CD4-positive, CD25-positive, alpha-beta regulatory T cell (primary cell): ENCODE measurements at places on chromosomes 6 and 20. TPM values are rescaled to one million over a fixed set of nuclear protein-coding genes. Genes with fewer than 3 reads are reported as not detected.

- DNase-seq: no peak
Observed at GRCh38 chr6:168396561-168396960, 44.4 kb upstream of the SMOC2 start.

DNA sequence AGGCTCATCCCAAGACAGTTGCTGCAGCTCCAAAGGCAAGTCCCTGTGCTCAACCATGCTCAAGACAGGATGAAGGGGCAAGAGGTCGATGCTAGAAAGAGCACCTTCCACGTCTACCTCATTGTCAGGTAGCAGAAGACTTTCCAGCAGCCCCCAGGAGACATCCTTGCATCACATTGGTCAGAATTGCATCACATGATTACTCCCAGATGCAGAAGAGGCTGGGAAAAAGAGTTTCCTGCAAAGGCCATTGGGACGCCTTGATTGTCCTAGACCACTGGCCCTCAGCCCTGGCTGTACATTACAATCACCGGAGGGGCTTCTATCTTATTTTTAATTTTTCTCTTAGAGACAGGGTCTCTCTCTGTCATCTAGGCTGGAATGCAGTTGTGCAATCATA lies 17.3 kb upstream of the ZNF334 start:
- H3K27ac ChIP-seq: no peak overlapping the region
- H3K4me3 ChIP-seq: no peak overlapping the region
- no peak for DNase-seq
- no peaks in the 10 kb centered on the region for H3K4me1 ChIP-seq
- peaks cover 5% of the 10 kb centered on the region for H3K27me3 ChIP-seq

GRCh38 chr20:60361761-60362395 lies 403.7 kb downstream of the CDH26 start:
- no peak overlapping the region for H3K4me3 ChIP-seq
- no peak for DNase-seq
- no peaks in the 10 kb centered on the region for H3K27me3 ChIP-seq
- no peak overlapping the region for H3K27ac ChIP-seq

TFAP2A gene
- total RNA-seq: not detected

DNA sequence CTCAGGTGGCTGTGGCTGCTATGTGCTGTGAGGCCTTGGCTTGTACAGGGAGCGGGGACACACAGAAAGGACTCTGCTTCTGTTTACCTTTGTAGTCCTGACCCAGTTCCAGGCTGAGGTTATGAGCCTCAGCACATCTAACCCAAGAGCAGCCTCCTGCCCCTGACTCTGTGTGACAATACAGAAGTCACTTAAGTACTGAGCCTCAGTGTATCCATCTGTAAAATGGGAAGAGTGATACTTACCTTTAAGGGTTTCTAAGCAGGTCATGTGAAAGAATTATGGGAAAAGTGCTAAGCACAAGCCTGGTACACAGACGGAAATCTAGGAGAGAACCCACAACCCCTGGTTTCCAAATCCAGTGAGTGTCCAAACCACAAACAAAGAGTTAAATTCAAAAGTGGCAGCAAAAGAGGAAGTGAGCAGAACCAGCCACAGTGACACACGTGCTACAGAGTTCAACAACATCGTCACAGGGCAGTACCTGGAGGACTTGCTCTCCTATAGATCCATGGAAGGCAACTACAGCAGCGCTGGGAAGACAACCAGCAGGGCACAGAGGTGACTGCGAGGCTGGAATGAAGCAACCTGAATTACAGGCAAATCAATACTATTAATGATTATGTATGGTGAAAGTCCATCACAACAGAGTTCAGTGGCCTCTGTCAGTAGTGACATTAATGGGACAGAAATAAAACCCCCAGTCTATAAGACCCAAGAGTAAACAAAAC lies 12.5 kb downstream of the TRIM26 start:
- peaks cover 67% of the 10 kb centered on the region for H3K36me3 ChIP-seq
- H3K27ac ChIP-seq: no peak overlapping the region
- H3K4me3 ChIP-seq: no peak overlapping the region
- peaks cover 6% of the 10 kb centered on the region for H3K4me1 ChIP-seq
- no peak for DNase-seq

RPP40 gene
- total RNA-seq: 1.6 TPM

GRM1 gene
- total RNA-seq: not detected

DNA sequence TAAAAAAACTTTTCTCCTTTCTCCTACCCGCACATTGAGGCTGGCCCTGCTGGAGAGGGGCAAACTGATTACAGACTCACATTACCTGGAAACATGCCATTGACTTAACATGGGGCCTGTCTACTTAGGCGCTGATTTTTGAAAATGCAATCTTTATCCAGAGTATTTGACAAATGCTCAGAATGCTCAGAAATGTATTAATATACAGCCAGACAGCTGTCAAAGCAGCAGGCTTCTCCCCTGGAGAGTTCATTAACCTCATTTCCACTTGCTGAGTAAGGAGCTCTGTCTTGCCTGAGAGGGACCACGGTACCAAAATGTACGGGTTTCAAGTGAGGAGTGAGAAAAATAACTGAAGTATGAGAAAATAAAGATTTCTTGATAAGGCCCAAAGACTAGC lies 95.7 kb downstream of the PAX1 start:
- no peaks in the 10 kb centered on the region for H3K36me3 ChIP-seq
- H3K4me1 ChIP-seq: no peaks in the 10 kb centered on the region
- no peak overlapping the region for H3K27ac ChIP-seq
- DNase-seq: no peak
- H3K4me3 ChIP-seq: no peak overlapping the region
- no peaks in the 10 kb centered on the region for H3K27me3 ChIP-seq

C20orf144 gene
- not detected for total RNA-seq

RNASET2 gene
- 213 TPM for total RNA-seq

- H3K27ac ChIP-seq: no peak overlapping the region
- DNase-seq: no peak
- no peaks in the 10 kb centered on the region for H3K4me1 ChIP-seq
- no peaks in the 10 kb centered on the region for H3K27me3 ChIP-seq
- H3K36me3 ChIP-seq: peaks cover 60% of the 10 kb centered on the region
Observed at GRCh38 chr20:48957533-48957932, 36.0 kb downstream of the ARFGEF2 start.

GRCh38 chr6:90610751-90611542 lies 24.1 kb upstream of the MAP3K7 start:
- peaks cover 16% of the 10 kb centered on the region for H3K4me1 ChIP-seq
- no peak for DNase-seq
- no peak overlapping the region for H3K27ac ChIP-seq
- peaks cover 44% of the 10 kb centered on the region for H3K27me3 ChIP-seq

DNA sequence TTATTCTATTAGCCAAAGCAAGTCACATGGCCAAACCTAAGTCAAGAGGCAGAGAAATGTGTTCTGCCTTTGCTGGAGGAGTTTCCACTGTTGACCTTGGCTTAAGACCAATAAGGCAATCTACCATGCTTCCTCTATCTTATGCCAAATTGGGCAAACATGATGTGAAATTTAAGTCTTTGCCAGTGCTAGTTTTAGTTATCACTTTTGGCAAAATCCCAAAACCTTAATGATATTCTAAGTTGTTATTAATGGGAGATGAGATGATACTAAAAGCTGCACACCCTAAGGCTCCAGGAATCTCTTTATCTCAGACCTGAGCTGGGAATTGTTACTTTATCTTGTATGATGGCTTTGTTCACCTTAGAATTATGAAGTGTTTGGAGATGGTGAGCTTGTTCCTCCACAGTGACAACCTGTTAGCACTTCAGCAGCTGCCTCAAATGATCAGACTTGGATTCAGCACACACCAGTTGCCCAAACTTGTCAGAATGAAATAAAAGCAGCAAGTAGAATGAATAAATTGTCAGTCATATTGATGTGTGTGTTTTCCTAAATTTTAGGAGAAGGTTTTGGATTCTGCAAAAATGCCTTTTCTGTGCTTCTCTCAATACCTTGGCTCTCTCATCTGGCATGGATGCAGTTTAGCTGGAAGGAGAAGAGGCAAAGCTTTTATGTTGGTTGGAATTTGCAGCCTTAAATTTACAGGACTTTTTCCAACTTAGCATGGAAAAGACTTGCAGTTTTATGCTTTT lies 49.3 kb downstream of the RIN2 start:
- no peak for DNase-seq
- H3K36me3 ChIP-seq: no peaks in the 10 kb centered on the region
- H3K4me1 ChIP-seq: no peaks in the 10 kb centered on the region

DNA sequence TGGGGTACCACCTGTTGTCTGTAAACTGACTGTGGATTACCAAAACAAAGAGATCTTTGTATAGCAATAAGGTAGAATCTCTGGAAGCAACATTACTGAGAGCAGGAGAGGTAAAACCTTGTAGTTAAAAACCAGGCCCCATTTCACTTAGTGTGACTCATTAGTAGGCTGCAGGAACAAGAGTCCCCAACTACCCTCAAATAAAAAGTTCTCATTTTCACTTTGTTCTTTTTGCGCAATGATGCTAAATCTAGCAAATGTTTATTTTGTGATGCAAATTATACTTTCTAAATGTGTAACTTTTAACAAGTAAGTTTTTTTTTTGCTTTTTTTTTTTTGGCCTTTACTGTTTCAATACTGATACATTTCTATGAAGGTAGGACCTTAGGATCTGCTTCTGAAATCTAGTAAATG lies 67.1 kb downstream of the ESF1 start:
- peak; percentile 9 for DNase-seq
- H3K4me1 ChIP-seq: no peaks in the 10 kb centered on the region
- peaks cover 48% of the 10 kb centered on the region for H3K36me3 ChIP-seq
- H3K27ac ChIP-seq: no peak overlapping the region
- no peak overlapping the region for H3K4me3 ChIP-seq

SOBP gene
- not detected for total RNA-seq

- DNase-seq: no peak
- H3K27ac ChIP-seq: no peak overlapping the region
- H3K4me1 ChIP-seq: no peaks in the 10 kb centered on the region
- H3K27me3 ChIP-seq: no peaks in the 10 kb centered on the region
- no peaks in the 10 kb centered on the region for H3K36me3 ChIP-seq
- no peak overlapping the region for H3K4me3 ChIP-seq
Observed at GRCh38 chr6:6686748-6687601, 98.5 kb downstream of the LY86 start.

TCEA2 gene
- total RNA-seq: 24.8 TPM

BTNL2 gene
- total RNA-seq: not detected

GRCh38 chr6:14130435-14131075 lies 13.0 kb downstream of the CD83 start:
- no peaks in the 10 kb centered on the region for H3K4me1 ChIP-seq
- H3K27ac ChIP-seq: no peak overlapping the region
- H3K4me3 ChIP-seq: no peak overlapping the region
- no peak for DNase-seq

DNA sequence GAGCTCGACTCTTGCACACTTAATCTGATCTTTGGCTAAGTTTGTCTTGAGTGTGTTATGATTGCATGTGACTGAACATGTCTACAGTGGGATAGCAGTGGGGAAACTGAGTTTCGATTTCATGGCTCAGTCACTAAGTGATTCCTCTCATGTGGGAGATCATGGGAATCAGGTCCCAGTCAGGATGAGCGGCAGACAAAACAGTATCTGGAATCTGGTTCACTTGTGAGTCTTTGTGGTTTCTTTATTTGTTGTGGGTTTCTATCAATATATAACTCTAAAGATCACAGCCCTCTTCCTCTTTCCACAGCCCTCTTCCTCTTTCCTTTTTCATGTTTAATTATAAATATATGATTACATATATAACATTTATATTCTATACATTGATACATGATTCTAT lies 4.0 kb downstream of the RPP21 start:
- peaks cover 9% of the 10 kb centered on the region for H3K4me1 ChIP-seq
- peaks cover 6% of the 10 kb centered on the region for H3K27me3 ChIP-seq
- no peak overlapping the region for H3K4me3 ChIP-seq
- H3K27ac ChIP-seq: no peak overlapping the region
- peaks cover 12% of the 10 kb centered on the region for H3K36me3 ChIP-seq
- DNase-seq: no peak

GRCh38 chr6:150891888-150892485 lies 26.5 kb downstream of the MTHFD1L start:
- peak; percentile 79 for DNase-seq
- no peaks in the 10 kb centered on the region for H3K36me3 ChIP-seq
- no peak overlapping the region for H3K27ac ChIP-seq

ADGB gene
- total RNA-seq: not detected

DNA sequence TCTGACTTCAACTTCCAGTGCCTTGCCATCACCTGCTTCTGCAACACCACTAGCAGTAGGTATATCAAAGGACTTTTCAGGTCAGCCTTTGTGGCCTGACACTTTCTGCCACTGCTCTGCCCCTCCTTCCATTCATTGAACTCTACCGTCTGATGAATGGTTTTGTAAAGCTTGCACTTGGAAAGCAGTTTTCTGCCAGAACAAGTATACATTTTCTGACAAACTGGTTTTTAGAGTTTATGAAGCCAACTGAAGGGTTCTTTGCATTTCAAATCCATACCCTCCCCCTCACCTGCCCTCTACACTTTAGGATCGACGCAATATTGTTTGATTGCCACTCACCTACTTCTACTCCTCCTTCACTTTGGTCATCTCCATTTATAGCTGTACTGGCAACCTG lies 603.1 kb downstream of the HACE1 start:
- H3K27me3 ChIP-seq: no peaks in the 10 kb centered on the region
- DNase-seq: no peak
- H3K4me1 ChIP-seq: no peaks in the 10 kb centered on the region
- H3K36me3 ChIP-seq: no peaks in the 10 kb centered on the region
- H3K4me3 ChIP-seq: no peak overlapping the region
- no peak overlapping the region for H3K27ac ChIP-seq

- H3K27ac ChIP-seq: peak overlapping the region; percentile 48
- H3K4me3 ChIP-seq: peak overlapping the region; percentile 74
- H3K4me1 ChIP-seq: peaks cover 51% of the 10 kb centered on the region
- H3K36me3 ChIP-seq: no peaks in the 10 kb centered on the region
Observed at GRCh38 chr6:15253203-15254022, 7.5 kb downstream of the JARID2 start.

DNA sequence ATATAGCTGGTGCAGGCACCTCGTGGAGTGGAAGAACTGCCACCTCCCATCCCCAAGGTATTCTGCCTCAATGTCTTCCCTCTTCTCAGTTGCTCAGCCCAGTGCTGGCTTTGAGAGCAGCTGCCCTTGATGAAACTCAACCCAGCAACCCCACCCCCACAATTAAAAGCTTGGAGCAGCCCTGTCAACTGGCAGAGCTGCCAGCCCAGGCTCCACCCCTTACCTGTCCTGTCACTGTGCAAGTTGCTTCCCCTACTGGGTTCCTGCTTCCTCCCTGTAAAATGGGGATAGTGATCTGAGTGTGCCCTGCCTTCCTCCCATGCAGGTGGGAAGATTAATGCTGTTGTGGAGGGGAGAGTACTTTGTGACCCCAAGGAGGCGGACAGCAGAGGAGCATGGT lies 4.5 kb downstream of the TMEM63B start:
- no peak overlapping the region for H3K27ac ChIP-seq
- H3K4me1 ChIP-seq: peaks cover 11% of the 10 kb centered on the region
- no peaks in the 10 kb centered on the region for H3K27me3 ChIP-seq
- no peak overlapping the region for H3K4me3 ChIP-seq
- H3K36me3 ChIP-seq: no peaks in the 10 kb centered on the region

ZNF217 gene
- 70.9 TPM for total RNA-seq

DNA sequence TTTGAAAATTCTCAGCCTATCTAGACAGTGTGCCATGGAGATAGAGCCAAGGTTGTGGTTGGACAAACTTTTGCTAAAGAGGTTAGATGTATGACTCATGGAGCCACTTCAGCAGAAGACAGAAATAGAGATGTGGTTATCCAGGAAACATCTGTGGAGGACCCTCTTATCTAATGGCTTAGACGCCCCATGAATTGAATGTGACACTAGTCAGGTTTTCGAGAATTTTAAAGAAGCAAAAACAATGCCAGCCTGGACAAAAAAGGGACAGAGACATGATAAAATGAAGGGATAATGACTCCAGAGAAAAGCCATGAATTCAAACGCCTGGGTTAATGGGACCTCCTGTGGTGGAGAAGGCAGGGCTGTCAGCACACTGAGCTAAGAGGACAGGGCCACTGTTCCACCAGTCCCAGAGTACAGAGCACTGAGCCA lies 280.5 kb downstream of the CLVS2 start:
- no peaks in the 10 kb centered on the region for H3K36me3 ChIP-seq
- H3K27me3 ChIP-seq: no peaks in the 10 kb centered on the region
- H3K27ac ChIP-seq: no peak overlapping the region
- DNase-seq: no peak
